ENCODE measurements at places on chromosomes 4 and X.
A peak's percentile ranks its signal among the peaks of the same experiment; 100 is the strongest.

GRCh38 chr4:108333353-108333942, 164.7 kb upstream of the LEF1 start:
- DNase-seq = peak; percentile 46
- H3K4me1 ChIP-seq = peaks cover 17% of the 10 kb centered on the region
- no peaks in the 10 kb centered on the region for H3K36me3 ChIP-seq
- H3K4me3 ChIP-seq = no peak overlapping the region
- no peaks in the 10 kb centered on the region for H3K27me3 ChIP-seq
- H3K27ac ChIP-seq = no peak overlapping the region

GRCh38 chr4:22743290-22743689, 50.6 kb downstream of the GBA3 start:
- no peak for DNase-seq
- H3K27ac ChIP-seq = no peak overlapping the region
- no peak overlapping the region for H3K4me3 ChIP-seq
- H3K27me3 ChIP-seq = no peaks in the 10 kb centered on the region
- H3K36me3 ChIP-seq = no peaks in the 10 kb centered on the region
- no peaks in the 10 kb centered on the region for H3K4me1 ChIP-seq

- H3K27ac ChIP-seq = no peak overlapping the region
- no peak overlapping the region for H3K4me3 ChIP-seq
- DNase-seq = no peak
- peaks cover 42% of the 10 kb centered on the region for H3K4me1 ChIP-seq
Measured at GRCh38 chrX:45766981-45767501, 566.4 kb upstream of the DIPK2B start.

GRCh38 chrX:54695816-54696487, 102.1 kb downstream of the ITIH6 start:
- H3K4me3 ChIP-seq = no peak overlapping the region
- H3K4me1 ChIP-seq = no peaks in the 10 kb centered on the region
- H3K27me3 ChIP-seq = no peaks in the 10 kb centered on the region
- no peak for DNase-seq

- 0 out of 2 replicates have a peak, but pooled peaks cover 17% of the 10 kb centered on the region for H3K4me1 ChIP-seq
- no peak overlapping the region for H3K27ac ChIP-seq
- no peaks in the 10 kb centered on the region for H3K27me3 ChIP-seq
- H3K36me3 ChIP-seq = no peaks in the 10 kb centered on the region
- no peak overlapping the region for H3K4me3 ChIP-seq
Measured at GRCh38 chr4:169618286-169618685, 2.1 kb upstream of the CLCN3 start.

DNA sequence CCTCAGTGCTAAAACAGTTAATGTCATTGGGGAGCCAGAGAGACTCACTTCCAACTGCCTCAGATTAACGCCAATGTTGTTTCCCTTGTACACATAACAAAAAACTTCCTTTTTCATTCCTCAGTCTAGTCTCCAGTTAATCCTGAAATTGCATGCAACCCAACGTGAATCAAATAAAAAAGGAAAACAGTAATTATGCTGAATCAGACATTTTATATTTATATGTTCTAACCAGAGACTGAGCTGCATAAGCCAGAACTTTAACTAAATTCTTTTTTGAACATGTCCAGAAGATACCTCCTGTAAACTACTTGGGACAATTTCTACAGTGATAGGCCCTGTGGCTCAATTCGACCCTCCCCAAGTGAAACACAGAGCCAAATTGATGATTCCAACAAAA, 4.7 kb downstream of the GPC4 start:
- no peak for DNase-seq
- peak overlapping the region; percentile 78 for H3K4me3 ChIP-seq
- H3K27me3 ChIP-seq = no peaks in the 10 kb centered on the region
- H3K36me3 ChIP-seq = peaks cover 15% of the 10 kb centered on the region
- peaks cover 33% of the 10 kb centered on the region for H3K4me1 ChIP-seq

GRCh38 chrX:71615954-71616353, 2.4 kb downstream of the CXCR3 start:
- H3K36me3 ChIP-seq = no peaks in the 10 kb centered on the region
- no peak overlapping the region for H3K27ac ChIP-seq
- no peaks in the 10 kb centered on the region for H3K27me3 ChIP-seq

DNA sequence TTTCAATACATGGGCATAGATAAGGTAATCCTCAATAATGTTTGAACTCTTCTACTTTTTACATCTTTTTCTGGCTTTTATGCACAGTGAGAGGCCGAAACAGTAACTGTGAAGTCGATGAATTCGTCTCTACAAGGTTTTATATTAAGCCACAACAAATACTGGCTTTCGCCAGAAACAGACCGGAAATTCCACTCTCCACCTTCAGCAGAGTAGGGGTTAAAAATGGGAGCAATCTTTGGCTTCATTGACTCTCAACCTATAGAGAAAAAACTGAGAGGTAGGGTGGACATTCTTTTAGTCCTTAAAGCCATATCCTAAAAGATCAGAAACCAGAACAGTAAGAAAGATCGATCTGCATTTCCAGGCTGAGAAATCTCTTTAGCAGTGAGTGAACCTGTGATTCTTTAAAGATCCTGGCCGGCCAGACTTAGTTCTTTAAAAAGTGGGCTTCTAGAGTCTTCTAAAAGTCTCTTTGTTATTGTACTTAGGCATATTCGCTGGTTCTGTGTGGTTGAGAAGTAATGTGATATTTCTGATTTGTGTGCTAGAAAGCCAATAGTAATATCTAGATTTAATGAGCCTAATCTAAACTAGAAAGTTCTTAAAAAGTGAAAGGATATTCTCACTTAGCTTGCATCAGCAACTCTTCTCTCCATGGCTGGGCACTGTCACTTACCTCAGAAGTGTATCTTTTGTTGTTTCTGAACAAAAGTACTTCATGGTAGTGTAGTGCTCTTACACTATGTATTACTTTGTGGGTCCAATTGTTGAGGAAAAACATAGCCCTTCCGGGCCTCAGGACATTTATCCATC, 2.0 kb downstream of the HSPA4L start:
- no peak for DNase-seq
- peaks cover 55% of the 10 kb centered on the region for H3K27me3 ChIP-seq
- no peaks in the 10 kb centered on the region for H3K36me3 ChIP-seq
- H3K4me3 ChIP-seq = peak overlapping the region; percentile 69
- H3K27ac ChIP-seq = no peak overlapping the region

DNA sequence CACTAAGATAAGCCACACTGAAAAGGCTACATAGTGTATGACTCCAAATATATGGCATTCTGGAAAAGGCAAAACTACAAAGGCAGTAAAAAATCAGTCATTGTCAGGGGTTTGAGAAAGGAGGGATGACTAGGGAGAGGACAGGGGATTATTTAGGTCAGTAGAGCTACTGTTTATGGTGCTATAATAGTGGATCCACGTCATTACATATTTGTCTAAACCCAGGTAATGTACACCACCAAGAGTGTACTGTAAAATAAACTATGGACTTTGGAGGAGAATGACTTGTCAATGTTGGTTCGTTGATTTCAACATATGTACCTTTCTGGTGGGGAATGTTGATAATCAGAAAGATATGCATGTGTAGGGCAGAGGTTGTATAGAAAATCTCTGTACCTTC, 837.6 kb downstream of the FAM133A start:
- H3K27me3 ChIP-seq = no peaks in the 10 kb centered on the region
- DNase-seq = no peak
- no peak overlapping the region for H3K4me3 ChIP-seq
- no peaks in the 10 kb centered on the region for H3K4me1 ChIP-seq
- H3K36me3 ChIP-seq = no peaks in the 10 kb centered on the region
- no peak overlapping the region for H3K27ac ChIP-seq

DNA sequence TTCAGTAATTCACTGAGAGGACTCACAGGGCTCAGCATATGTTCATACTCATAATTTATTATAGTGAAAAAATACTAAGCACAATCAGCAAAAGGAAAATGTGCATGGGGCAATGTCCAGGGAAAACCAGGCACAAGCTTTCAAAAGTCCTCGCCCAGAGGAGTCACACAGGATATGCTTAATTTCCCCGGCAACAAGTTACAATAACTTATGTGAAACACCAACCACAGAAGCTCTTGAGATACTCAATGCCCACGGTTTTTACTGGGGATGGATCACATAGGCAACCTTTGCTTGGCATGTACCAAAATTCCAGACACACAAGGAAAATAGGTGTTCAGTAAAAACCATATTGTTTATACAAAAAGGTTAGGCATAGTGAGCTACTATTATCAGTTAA, 38.5 kb upstream of the STPG2 start:
- H3K4me1 ChIP-seq = peaks cover 18% of the 10 kb centered on the region
- H3K4me3 ChIP-seq = no peak overlapping the region
- no peaks in the 10 kb centered on the region for H3K36me3 ChIP-seq
- no peaks in the 10 kb centered on the region for H3K27me3 ChIP-seq
- peak; percentile 39 for DNase-seq
- no peak overlapping the region for H3K27ac ChIP-seq

- no peak overlapping the region for H3K27ac ChIP-seq
- peaks cover 6% of the 10 kb centered on the region for H3K4me1 ChIP-seq
- DNase-seq = no peak
- H3K4me3 ChIP-seq = no peak overlapping the region
Measured at GRCh38 chrX:134737061-134737460, 78.8 kb upstream of the PLAC1 start.

DNA sequence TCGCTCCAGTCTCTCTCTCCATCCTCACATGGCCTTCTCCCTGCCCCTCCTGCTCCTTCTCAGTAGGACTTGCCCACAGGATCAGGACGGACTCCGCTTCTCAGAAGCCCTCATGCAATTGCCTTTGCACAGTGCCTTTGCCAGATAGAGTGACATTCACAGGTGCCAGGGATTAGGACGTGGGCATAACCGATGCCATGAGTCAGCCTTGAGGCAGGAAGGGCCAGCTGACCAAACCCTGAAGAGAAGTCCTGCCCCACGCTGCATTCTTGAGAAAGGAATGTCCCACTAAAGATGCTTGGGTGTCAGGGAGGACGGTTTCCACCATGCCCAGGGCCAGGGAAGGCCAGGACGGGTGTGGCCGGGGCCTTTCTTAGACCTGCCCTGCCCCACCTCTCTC, 6.6 kb upstream of the GRPEL1 start:
- DNase-seq = no peak
- H3K27me3 ChIP-seq = peaks cover 11% of the 10 kb centered on the region
- H3K4me1 ChIP-seq = peaks cover 3% of the 10 kb centered on the region
- no peak overlapping the region for H3K27ac ChIP-seq

DNA sequence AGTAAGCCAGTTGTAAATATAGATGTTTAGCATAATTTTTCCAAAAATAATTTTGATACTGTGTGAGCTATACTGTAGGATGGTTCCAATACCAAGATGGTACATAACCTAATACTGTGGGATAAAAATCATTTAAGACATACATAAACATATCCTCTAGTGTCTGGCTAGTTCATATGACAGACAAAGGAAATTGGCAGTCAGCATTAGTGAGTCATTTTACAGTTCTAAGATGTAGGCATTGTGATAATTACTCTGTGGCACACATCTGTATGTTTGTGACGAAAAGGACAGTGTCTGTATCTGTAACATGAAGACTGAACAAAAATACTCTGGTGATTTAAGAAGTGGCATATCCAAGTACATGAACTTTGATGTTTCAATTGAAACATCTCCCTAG, 49.6 kb downstream of the UGT2A2 start:
- no peaks in the 10 kb centered on the region for H3K4me1 ChIP-seq
- no peak for DNase-seq
- H3K36me3 ChIP-seq = no peaks in the 10 kb centered on the region
- H3K27me3 ChIP-seq = no peaks in the 10 kb centered on the region
- H3K4me3 ChIP-seq = no peak overlapping the region
- H3K27ac ChIP-seq = no peak overlapping the region

DNA sequence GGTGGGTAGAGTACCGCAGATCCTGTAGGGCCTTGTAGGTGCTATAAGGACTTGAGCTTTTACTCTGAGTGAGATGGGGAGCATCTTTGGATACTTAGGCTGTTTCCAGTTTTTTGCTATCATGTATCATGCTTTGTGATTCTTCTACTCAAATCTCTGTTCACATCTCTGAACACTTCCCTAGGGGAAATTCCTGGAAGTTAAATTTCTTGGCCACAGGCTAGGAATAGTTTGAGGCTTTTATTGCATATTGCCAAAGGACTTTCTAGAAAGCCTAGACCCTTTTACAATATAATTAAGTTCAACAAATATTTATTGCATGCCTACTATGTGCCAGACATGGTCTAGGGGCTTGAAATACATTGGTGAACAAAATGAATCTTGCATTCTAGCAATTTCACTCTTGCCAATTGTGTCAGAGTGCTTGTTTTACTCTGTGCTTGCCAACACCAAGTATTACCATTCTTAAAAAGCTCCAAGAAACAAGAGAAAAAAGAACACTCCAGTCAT, 4.1 kb upstream of the PGRMC1 start:
- no peak overlapping the region for H3K27ac ChIP-seq
- no peak for DNase-seq
- H3K36me3 ChIP-seq = no peaks in the 10 kb centered on the region
- H3K4me1 ChIP-seq = peaks cover 13% of the 10 kb centered on the region
- no peak overlapping the region for H3K4me3 ChIP-seq
- no peaks in the 10 kb centered on the region for H3K27me3 ChIP-seq

DNA sequence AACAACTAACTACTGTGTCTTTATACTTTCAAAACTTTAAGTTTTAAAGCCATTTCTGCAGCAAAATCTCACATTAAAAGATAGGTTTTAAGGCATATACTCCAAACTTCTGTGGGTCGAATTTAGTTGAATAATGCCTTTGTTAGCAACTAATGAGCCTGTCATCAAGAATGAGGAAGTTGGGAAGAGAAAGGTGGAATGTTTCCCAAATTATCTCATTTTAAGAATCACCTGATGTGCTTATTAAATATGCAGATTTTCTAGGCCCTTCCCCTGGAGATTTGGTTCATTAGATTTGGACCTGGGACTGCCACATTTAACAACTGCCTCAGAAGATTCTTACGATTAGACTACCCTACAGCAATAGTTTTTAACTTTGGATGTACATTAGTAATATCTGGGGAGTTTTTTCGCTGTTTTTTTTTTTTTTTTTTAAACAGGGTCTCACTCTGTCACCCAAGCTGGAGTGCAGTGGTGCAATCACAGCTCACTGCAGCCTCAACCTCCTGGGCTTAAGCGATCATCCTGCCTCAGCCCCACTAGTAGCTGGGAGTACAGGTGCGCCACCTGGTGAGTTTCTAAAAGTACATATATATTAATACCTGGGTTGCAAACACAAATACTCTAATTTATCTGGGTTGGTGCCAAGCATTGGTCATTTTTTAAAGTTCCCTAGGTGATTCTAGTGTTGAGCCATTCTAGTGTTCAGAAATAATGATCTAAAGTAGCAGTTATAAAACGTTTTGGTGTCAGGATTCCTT, 16.1 kb upstream of the TASL start:
- no peaks in the 10 kb centered on the region for H3K36me3 ChIP-seq
- no peaks in the 10 kb centered on the region for H3K4me1 ChIP-seq
- no peak overlapping the region for H3K4me3 ChIP-seq
- peak; percentile 16 for DNase-seq
- no peak overlapping the region for H3K27ac ChIP-seq

Data from GM23338 (cell line).